A375 (cell line): ENCODE measurements at places on chromosomes 12 and 14. TPM values are rescaled to one million over a fixed set of nuclear protein-coding genes. Genes with fewer than 3 reads are reported as not detected.

SPTB gene
- 1.7 and 1.9 TPM in 2 replicates for total RNA-seq

B3GNT4 gene
- 0.08 and 0.37 TPM in 2 replicates for total RNA-seq

SMCO2 gene
- total RNA-seq = 0.45 TPM in 1 of 2 replicates, not detected in the other

FGF23 gene
- not detected in 2 replicates for total RNA-seq

RBM23 gene
- total RNA-seq = 65.1 and 69.1 TPM in 2 replicates

DEPDC4 gene
- total RNA-seq = 0.66 and 3.0 TPM in 2 replicates

CTDSP2 gene
- total RNA-seq = 52.2 and 52.6 TPM in 2 replicates

TMEM52B gene
- 0.04 and 0.08 TPM in 2 replicates for total RNA-seq
